MCF 10A (cell line): ENCODE measurements at places on chromosomes 3 and 15. TPM values are rescaled to one million over a fixed set of nuclear protein-coding genes. Genes with fewer than 3 reads are reported as not detected.

Gene BFSP2
- not detected in 2 replicates for total RNA-seq

Gene HAPLN3
- 4.1 and 5.0 TPM in 2 replicates for total RNA-seq

- H3K36me3 ChIP-seq, result no peaks in the 10 kb centered on the region
- no peak overlapping the region for H3K4me3 ChIP-seq
- no peaks in the 10 kb centered on the region for H3K4me1 ChIP-seq
- no peak for DNase-seq
- no peak overlapping the region for H3K27ac ChIP-seq
- H3K27me3 ChIP-seq, result peaks cover 36% of the 10 kb centered on the region
Observed at GRCh38 chr3:192745150-192745549, 17.8 kb upstream of the FGF12 start.

Gene ABHD17C
- total RNA-seq, result 10.1 and 11.9 TPM in 2 replicates

- H3K36me3 ChIP-seq, result peaks cover 18% of the 10 kb centered on the region
- no peak for DNase-seq
- H3K27ac ChIP-seq, result no peak overlapping the region
- H3K27me3 ChIP-seq, result no peaks in the 10 kb centered on the region
- H3K4me1 ChIP-seq, result peaks cover 22% of the 10 kb centered on the region
Observed at GRCh38 chr3:129446926-129447325, 6.9 kb downstream of the IFT122 start.

DNA sequence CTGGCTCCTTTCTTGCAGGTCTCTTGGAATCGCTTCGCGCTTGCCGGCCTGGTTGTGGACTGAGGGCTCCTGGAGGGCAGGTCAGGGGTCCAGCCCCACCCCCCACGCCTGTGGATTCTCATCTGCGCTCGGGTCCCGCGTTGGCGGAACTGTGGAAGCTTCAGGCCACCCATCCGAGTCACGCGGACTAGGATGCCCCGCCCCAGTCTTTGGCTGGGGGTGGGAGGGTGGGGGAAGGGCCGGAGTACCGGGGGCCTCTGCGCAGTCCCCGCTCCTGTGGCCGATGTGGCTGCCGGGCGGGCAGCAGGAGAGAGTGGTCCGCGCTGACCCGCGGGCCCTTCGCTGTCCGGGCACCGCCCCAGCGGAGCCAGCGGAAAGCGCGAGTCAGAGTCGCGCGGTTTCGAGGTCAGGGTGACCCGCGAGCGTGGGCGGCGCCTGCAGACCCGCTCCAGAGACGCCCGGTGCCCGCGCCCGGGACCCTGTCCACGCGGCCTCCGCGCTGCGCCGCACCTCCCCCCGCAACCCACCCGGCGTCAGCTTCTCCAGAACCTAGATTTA is 114.2 kb downstream of the KLF13 start:
- H3K27me3 ChIP-seq, result no peaks in the 10 kb centered on the region
- no peak for DNase-seq
- peaks cover 25% of the 10 kb centered on the region for H3K4me1 ChIP-seq
- H3K27ac ChIP-seq, result no peak overlapping the region
- H3K4me3 ChIP-seq, result no peak overlapping the region
- no peaks in the 10 kb centered on the region for H3K36me3 ChIP-seq

- H3K27me3 ChIP-seq, result no peaks in the 10 kb centered on the region
- peak overlapping the region; percentile 12 for H3K27ac ChIP-seq
- H3K4me1 ChIP-seq, result peaks cover 36% of the 10 kb centered on the region
- no peak overlapping the region for H3K4me3 ChIP-seq
- H3K36me3 ChIP-seq, result peaks cover 7% of the 10 kb centered on the region
Observed at GRCh38 chr15:85455891-85456290, 75.5 kb downstream of the AKAP13 start.

Gene UCN2
- total RNA-seq, result 1.5 and 3.8 TPM in 2 replicates

- H3K36me3 ChIP-seq, result no peaks in the 10 kb centered on the region
- no peak overlapping the region for H3K4me3 ChIP-seq
Observed at GRCh38 chr3:46321461-46322104, 32.3 kb upstream of the CCR2 start.

GRCh38 chr3:37375184-37376127 is 201.1 kb upstream of the LRRFIP2 start:
- no peak for DNase-seq
- H3K4me3 ChIP-seq, result no peak overlapping the region
- H3K4me1 ChIP-seq, result no peaks in the 10 kb centered on the region

- no peaks in the 10 kb centered on the region for H3K36me3 ChIP-seq
- no peak overlapping the region for H3K27ac ChIP-seq
- DNase-seq, result no peak
- no peaks in the 10 kb centered on the region for H3K4me1 ChIP-seq
Observed at GRCh38 chr3:185153171-185153771, 411 bp upstream of the C3orf70 start.

GRCh38 chr3:10511809-10512494 is 6.6 kb upstream of the ATP2B2 start:
- no peak overlapping the region for H3K4me3 ChIP-seq
- peak; percentile 19 for DNase-seq
- H3K36me3 ChIP-seq, result no peaks in the 10 kb centered on the region

- no peak overlapping the region for H3K27ac ChIP-seq
- peaks cover 5% of the 10 kb centered on the region for H3K36me3 ChIP-seq
- H3K4me1 ChIP-seq, result no peaks in the 10 kb centered on the region
- no peak for DNase-seq
- H3K4me3 ChIP-seq, result no peak overlapping the region
- H3K27me3 ChIP-seq, result peaks cover 48% of the 10 kb centered on the region
Observed at GRCh38 chr3:193377591-193377990, 962 bp downstream of the ATP13A5 start.

GRCh38 chr3:125443923-125444322 is 68.8 kb upstream of the ZNF148 start:
- peak overlapping the region; percentile 13 for H3K4me3 ChIP-seq
- peak; percentile 54 for DNase-seq
- H3K27ac ChIP-seq, result peak overlapping the region; percentile 63
- peaks cover 27% of the 10 kb centered on the region for H3K36me3 ChIP-seq
- H3K27me3 ChIP-seq, result no peaks in the 10 kb centered on the region
- H3K4me1 ChIP-seq, result peaks cover 6% of the 10 kb centered on the region

GRCh38 chr15:31306426-31307269 is 20.0 kb upstream of the KLF13 start:
- peak; percentile 26 for DNase-seq
- peaks cover 5% of the 10 kb centered on the region for H3K4me1 ChIP-seq
- no peak overlapping the region for H3K27ac ChIP-seq

- peaks cover 5% of the 10 kb centered on the region for H3K36me3 ChIP-seq
- peak overlapping the region; percentile 52 for H3K4me3 ChIP-seq
- DNase-seq, result peak; percentile 97
Observed at GRCh38 chr15:67105065-67105951, 39.9 kb downstream of the SMAD3 start.

DNA sequence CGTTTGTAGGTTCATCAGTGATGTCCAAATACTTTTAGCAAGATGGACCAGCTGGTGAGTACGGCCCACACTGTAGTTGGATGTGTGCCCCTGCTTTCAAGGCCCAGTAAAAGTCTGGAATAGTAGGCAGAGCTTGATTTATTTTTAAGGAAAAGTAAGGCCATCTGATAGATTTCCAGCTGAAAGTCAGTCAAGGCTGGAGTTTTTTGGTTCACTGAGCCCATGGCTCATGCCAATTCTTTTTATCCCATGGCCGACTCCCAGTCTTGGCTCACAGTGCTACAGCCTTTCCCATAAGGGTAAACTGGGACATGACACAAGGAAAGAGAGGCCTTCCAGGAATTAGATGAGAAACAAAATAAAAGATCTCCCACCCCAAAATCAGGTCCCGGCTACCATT is 13.5 kb downstream of the CCDC80 start:
- H3K27me3 ChIP-seq, result no peaks in the 10 kb centered on the region
- no peak overlapping the region for H3K27ac ChIP-seq
- DNase-seq, result no peak
- no peaks in the 10 kb centered on the region for H3K36me3 ChIP-seq
- H3K4me1 ChIP-seq, result peaks cover 6% of the 10 kb centered on the region
